CD4-positive, alpha-beta T cell treated with Interleukin-1 beta for 1 hour (primary cell): ENCODE measurements at places on chromosomes 6 and 20.

- no peak for DNase-seq
Observed at GRCh38 chr6:24125980-24126379, at the start of gene NRSN1. Gene NRSN1, plus strand, starts transcription at chr6:24126215. Its CDS starts 8,113 bp downstream, at chr6:24134328.

GRCh38 chr20:37463726-37464494 lies 57.1 kb upstream of the NNAT start:
- DNase-seq: no peak

GRCh38 chr6:113564371-113565171 lies 292.6 kb upstream of the MARCKS start:
- DNase-seq: peak; percentile 0

DNA sequence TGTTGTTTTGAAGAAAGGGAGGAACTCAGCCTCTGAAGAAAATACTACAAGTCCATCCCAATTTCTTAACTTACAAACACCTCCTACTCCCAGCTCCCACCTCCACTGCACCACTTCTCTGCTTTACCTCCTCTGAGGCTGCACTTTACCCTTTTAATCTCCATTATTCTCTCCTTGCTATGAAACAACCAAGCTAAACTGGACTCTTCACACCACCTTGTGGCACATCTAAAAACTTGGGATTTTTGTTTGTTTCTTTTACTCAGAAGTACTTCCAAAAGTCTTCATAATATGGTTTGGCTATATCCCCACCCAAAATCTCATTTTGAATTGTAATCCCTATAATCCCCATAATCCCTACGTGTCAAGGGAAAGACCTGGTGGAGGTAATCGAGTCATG lies 142.2 kb downstream of the MOXD1 start:
- DNase-seq: no peak

- no peak for DNase-seq
Observed at GRCh38 chr6:9252799-9253198, 817.5 kb upstream of the SLC35B3 start.

DNA sequence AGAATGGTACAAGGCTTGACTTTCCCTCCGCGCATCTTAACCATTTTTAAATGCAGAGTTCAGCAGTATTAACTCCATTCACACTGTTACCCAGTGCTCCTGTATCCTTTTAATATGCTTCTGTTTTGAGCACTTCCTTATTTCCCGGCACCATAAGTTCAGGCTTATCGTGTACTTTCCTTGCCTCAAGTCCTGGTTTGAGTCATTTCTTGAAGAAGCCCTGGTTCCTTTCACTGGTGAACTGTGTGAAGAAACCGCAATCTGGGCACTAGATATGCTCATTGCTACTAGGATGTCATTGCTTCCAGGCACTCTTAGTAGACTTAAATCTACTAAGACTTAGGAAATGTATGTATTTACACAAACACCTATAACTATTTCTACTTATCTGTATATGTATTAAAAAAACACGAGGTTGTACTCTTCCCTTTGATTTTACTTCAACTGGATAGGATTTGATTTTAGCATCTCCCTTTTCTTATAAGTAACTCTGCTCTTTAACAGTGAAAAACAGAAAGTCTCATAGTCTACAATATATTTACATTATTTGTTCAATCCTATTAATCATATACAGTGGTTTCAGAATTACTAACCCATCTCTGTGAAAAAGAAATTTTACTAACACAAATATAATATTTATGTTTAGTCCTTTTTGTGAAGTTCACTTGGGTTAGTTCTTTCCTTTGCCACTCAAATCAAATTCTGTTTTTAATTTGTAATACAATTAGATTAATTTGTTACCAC lies 135.5 kb downstream of the CDKAL1 start:
- DNase-seq: no peak

GRCh38 chr6:91449539-91449938 lies 862.7 kb upstream of the MAP3K7 start:
- no peak for DNase-seq

GRCh38 chr6:87660226-87660911 lies 41.7 kb downstream of the AKIRIN2 start:
- no peak for DNase-seq

DNA sequence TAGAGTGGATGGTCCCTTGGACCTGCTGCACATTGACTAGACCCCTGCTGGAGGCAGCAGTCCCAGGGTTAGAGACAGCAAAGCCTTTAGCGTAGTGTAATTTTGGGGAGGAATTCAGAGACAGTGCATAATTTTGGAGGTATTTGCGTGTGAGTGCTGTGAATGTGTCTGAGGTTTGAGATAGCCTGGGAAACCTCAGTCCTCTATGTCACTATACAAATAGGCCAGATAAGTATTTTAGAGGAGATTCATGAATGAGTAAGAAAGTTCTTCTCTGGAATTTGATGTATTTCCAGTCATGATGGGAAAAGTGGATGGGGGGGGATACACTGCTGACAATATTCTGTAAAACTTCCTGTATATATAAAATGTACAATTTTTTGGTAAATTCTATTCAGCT lies 25.8 kb upstream of the MTRF1L start:
- DNase-seq: no peak

DNA sequence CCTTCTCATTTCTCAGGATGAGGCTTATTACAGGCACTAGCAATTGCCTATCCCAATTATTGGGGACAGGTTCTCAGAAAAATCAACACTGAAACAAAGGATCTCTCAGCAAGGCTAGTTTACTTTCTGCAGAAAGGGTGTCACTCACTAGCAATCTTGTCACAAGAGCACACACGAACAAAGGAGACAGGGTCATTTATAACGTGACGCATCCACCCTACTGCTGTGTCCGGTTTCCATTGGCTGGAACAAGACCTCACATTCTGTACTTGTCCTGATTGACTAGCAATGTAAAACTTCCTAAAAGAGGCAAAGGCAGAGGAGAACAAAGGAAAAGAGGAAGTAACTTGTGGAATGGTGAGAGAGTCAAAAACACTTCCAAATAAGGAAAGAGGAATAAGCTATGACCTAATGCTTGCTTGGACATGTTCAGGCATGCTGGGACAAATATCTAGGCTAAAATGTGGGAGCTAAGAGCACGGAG lies 160.2 kb upstream of the STXBP5 start:
- DNase-seq: no peak

DNA sequence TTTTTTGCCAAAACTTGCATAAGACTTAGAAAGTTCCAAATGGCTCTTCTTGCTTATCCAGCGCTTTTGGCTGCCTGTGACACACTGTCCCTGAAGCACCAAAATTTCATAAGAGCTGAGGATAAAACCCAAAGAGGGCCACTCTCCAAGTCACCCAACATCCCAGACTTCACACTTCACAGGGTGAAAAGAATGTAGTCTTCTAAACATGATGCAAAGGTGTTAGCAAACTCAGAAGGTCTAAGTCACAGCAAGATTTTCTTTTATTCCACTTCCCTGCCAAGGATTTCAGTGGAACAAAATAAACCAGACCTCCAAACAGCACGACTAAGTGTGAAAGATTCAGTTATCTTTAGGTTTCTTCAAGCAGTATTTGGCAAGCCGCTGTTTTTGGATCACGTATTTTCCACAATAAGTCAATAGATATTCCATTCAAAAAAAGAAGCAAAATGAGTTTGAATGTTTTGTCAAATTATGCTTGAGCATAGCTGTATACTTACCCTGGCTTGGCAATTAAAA lies 44.6 kb upstream of the CD93 start:
- DNase-seq: no peak

- DNase-seq: no peak
Observed at GRCh38 chr6:147930745-147931144, 411.9 kb upstream of the SASH1 start.

GRCh38 chr20:64003960-64004725 lies 23.2 kb downstream of the PRPF6 start:
- no peak for DNase-seq

DNA sequence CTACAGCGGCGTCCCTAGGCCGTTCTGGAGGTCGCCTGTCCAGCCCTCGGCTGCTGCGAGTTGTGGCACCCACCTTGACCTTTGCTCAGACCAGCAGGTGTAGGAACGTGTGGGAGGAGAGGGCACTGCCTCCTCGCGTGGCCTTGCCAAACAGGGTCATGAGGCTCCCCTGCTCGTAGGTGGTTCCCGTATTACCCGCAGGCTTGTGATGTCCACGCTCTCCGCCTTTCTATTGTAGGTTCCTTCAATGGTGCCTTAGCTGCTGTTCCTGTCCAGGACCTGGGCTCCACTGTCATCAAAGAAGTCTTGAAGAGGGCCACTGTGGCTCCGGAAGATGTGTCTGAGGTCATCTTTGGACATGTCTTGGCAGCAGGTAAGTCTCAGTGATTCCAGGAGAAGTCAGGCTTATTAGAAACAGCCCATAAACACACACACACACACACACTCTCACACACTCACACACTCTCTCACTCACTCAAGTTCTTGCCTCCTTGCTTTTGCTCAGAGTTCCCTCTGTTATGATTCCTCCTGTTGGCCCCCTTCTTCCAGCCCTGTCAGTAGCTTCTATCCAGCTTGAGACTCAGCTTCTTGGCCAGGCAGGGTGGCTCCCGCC lies 942 bp downstream of the ACAT2 start:
- peak; percentile 62 for DNase-seq

- DNase-seq: no peak
Observed at GRCh38 chr6:53026526-53026925, 31.4 kb upstream of the GSTA4 start.

GRCh38 chr20:13276945-13277541 lies 56.0 kb downstream of the ISM1 start:
- DNase-seq: no peak

DNA sequence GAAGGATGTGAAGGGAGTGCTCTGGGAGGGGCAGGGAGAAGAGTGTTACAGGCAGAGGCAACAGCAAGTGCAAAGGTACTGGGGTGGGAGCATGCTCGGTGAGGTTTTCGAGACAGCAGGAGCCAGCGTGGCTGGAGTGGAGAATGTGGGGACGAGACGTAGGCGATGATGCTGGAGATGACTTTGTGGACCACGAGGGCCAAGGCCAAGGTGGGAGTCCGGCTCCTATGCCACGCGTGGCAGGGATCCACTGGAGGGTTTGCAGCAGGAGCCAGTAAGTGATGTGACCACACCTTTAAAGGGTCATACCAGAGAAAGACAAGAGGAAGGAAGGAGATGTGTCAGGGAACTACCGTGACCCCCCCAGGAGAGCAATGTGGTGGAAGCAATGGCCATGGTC lies 7.3 kb downstream of the PTGIS start:
- no peak for DNase-seq

GRCh38 chr6:155628306-155628705 lies 172.7 kb upstream of the NOX3 start:
- DNase-seq: no peak

GRCh38 chr6:31579546-31580437 lies 2.4 kb downstream of the LTB start:
- DNase-seq: peak; percentile 39

- no peak for DNase-seq
Observed at GRCh38 chr6:54419885-54420284, 111.6 kb downstream of the TINAG start.

DNA sequence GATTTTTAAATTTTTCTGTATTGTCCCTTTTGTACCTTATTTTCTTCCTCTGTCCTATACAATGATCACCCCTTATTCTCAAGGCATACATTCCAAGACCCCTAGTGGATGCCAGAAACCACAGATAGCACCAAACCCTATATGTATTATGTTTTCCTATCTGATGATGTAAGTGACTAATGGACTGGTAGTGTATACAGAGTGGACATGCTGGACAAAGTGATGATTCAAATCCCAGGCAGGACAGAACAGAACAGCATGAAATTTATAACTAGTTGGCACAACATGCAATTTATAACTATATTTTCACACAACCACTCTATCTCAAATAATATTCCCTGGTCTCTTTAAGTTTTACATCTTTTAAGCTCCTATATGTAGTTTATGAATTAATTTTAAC lies 205.6 kb upstream of the FLRT3 start:
- DNase-seq: no peak

- no peak for DNase-seq
Observed at GRCh38 chr6:32617751-32618150, 19.5 kb upstream of the HLA-DQA1 start.

GRCh38 chr6:168417191-168417590 lies 23.8 kb upstream of the SMOC2 start:
- no peak for DNase-seq

DNA sequence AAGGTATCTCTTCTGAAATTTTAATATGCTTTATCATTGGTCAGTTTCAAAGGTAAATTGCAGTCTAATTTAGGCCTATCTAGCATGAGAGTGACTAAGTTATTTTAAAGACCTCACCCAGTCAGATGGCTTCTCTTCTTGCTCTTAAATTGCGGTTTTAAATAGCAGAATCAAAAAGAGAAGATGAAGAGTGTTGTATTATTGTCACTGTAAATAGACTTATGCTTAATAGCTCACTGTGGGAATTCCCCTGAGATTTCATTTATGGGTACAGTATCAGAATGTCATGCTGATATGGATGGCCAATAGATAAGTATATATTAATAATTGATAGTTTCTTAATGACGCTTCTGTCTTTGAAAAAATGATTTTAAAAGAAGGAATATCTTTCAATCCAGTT lies 35.7 kb downstream of the AIG1 start:
- DNase-seq: no peak

DNA sequence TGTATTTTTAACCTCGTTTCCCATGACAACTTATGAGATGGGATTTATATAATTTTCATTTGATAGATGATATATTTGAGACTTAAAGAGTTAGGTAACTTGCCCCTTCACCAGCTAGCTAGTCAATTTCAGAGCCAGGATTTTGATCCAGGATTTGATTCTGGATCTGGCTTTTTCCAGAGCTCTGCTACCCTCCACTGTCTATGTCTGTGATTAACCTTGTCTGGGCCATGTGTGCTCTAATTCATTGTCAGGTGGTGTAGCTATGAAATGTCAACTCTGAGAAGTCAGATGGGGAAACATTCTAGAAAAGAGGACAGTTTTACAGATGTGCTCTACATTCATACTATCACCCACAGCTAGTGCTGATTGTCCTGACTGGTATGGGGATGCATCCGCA lies 42.5 kb upstream of the MLIP start:
- DNase-seq: no peak

GRCh38 chr20:15187612-15188011 lies 850.2 kb upstream of the FLRT3 start:
- DNase-seq: no peak

- no peak for DNase-seq
Observed at GRCh38 chr6:36504982-36505381, 42.3 kb downstream of the STK38 start.

DNA sequence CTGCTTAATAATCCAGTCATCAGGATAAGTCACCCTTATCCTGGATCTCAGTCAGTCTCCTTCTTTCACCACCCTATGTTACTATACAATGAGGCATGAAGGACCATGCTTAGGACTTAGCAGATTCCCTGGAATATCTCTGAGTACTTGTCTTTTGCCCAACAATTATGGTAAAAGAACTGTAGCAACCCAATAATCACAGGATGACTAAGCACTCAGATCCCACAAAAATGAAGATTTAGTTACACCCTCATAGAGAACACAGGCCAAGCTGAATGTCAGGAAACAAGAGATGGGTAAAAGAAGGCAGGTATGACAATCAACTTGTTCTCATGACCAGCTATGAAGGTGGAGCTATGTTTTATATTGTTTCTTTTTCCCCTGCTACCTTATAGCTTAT lies 91.4 kb downstream of the EDN1 start:
- no peak for DNase-seq

GRCh38 chr6:75283907-75284631 lies 523 bp downstream of the TMEM30A start:
- DNase-seq: no peak

GRCh38 chr6:65229825-65230224 lies 477.2 kb downstream of the EYS start:
- no peak for DNase-seq
